ENCODE measurements at places on chromosomes 13 and 19.

DNA sequence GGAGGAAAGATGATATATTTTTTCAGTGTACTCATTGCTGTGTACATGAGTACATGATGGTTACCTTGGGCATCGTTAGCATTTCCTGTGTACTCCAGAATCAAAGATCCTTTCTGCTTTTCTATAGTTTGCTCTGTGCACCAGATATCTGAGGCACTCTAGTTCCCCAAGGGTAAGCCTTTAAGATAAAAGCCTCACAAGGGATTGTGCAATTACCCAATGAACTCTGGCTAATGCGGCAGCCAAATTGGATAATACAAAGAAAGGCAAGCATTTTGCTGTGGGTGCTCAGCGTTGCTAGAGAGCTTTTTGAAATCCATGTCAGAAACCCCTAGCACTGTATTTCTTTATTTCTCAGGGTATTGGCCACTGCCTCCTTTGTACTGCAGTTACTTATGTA, 2.9 kb downstream of the CYSLTR2 start:
- no peak for DNase-seq

DNA sequence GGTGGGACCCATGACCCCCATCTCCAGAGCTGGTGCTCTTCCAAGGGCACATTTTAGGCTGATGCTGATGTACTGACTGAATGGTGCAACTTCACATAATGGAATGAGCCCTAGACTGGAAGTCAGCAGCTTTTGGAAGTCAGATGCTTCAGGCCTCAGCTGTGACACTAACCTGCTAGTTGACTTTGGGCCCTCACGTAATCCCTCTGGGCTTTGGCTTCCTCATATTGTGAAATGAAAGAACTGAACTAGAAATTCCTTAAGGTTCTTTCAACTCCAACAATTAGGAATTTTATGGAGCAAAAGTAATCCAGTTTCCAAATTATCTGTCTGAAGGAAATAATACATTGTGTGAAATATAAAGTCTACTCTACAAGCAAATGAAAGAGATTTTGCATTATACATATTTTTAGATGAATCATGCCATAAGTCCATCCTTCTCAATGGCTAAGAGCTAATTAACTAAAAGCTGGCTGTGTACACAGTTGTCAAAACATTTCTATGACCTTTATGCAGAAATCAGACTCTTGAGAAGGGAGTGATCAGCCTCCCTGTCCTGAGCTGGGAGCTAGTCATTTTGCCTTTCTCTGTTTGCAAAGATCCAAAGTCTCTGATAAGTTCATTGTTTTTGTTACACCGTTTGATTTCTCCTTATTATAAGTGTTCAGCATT, 204.2 kb downstream of the DCLK1 start:
- no peak for DNase-seq

- no peak for DNase-seq
Measured at GRCh38 chr19:14782626-14783409, 4.5 kb upstream of the ADGRE2 start.

GRCh38 chr19:55287361-55288079, 3.7 kb downstream of the BRSK1 start:
- DNase-seq, result no peak

GRCh38 chr13:97573011-97573410, 139.0 kb downstream of the RAP2A start:
- DNase-seq, result no peak

GRCh38 chr13:102399791-102400674, 1.8 kb downstream of the FGF14 start:
- no peak for DNase-seq

- DNase-seq, result no peak
Measured at GRCh38 chr19:45395821-45396617, 8.8 kb downstream of the PPP1R13L start.

- DNase-seq, result no peak
Measured at GRCh38 chr13:114053026-114053425, 79.2 kb upstream of the C13orf46 start.

GRCh38 chr19:49579947-49580263, 451 bp downstream of the NOSIP start:
- no peak for DNase-seq

DNA sequence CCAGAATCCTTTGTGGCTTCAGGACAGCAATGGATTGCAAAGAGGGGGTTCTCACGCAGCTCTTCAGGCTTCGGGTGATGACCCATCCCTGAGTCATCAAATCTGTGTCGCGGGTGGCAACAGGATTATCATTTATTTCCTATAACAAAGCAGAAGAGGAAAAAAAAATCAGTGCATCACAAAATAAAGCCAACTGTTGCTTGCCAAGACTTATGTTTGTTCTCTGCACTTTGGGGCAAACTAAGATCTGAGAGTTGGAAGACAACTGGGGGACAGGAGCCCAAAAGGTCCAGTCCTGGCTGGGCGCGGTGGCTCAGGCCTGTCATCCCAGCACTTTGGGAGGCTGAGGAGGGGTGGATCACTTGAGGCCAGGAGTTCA, 6.4 kb downstream of the GNA15 start:
- no peak for DNase-seq

GRCh38 chr19:17448131-17448967, at the start of gene TMEM221:
Gene TMEM221, minus strand, starts transcription at chr19:17448668. Its CDS starts 206 bp downstream, at chr19:17448462.
- DNase-seq, result peak; percentile 16

DNA sequence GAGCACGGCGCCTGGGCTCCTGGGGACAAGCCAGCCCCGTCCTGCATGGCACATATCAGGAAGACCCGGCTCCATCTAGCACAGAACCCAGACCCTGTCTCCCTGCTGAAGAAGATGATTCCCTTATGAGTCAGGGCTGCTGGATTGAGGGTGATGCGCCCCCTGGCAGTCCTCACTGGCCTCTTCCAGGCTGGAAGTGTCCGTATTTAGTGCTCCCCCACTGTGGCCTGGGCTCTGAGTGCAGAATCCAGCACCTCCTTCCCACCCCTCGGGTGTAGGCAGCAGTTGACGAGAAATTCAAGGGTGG, 14.9 kb downstream of the COMP start:
- DNase-seq, result no peak

GRCh38 chr13:24173795-24174194, 13.3 kb downstream of the SPATA13 start:
- DNase-seq, result no peak

DNA sequence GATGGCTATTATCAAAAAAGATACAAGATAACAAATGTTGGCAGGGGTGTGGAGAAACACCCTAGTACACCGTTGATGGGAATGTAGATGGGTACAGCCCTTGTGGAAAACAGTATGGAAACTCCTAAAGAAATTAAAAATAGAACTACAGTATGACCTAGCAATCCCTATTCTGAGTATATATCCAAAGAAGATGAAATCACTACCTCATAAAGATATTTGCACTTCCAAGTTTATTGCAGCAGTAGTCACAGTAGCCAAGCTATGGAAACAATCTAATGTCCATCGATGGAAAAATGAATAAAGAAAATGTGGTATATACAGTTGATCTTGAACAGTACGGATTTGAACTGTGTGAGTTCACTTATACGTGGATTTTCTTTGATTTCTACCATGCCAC, 28.3 kb downstream of the TDRD3 start:
- DNase-seq, result no peak

DNA sequence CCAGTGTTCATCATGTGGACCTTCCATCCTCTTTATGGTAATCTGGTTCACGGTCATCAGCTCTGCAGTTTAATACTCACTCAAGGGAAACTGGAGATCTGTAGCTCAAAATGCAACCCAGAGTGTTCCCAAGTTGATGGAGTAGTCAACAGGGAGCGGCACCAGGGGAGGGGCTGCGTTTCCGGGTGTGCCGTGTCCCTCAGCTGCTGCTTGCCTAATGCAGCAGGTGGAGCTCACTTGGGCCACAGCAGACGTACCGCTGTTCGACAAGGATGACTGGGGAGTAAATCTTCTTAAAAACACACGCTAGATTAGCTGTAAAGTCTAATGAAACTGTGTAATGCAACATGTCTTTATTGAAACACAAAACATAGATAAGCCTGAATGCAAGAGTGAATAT, 81.1 kb downstream of the TNFSF13B start:
- DNase-seq, result no peak

DNA sequence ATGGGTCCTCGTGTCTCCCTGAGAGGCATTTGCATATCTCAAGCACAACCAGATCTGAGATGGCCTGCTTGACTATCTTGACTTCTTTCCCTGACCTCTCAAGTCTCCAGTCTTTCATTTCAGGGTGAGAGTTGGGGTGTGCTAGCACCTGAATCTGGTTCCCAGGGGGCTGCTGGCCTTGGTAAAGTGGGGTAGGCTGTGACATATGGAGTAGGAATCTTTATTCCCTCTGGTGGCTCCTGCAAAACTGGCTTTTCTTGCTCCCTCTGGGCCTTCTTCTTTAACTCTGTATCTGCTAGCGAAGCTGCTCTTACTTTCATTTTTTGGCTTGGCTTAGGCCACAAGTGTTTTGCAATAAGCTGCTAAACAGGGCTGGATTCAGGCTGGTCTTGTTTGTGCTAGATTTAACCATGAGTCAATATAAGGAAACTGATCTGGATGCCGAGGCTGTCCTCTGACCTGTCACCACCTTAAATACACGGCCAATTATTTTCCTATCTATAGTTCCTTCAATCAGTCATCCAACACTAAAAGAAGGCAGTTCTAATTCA, 42.3 kb downstream of the ZNF493 start:
- no peak for DNase-seq

GRCh38 chr13:46213242-46213641, 1.5 kb downstream of the LRRC63 start:
- no peak for DNase-seq

DNA sequence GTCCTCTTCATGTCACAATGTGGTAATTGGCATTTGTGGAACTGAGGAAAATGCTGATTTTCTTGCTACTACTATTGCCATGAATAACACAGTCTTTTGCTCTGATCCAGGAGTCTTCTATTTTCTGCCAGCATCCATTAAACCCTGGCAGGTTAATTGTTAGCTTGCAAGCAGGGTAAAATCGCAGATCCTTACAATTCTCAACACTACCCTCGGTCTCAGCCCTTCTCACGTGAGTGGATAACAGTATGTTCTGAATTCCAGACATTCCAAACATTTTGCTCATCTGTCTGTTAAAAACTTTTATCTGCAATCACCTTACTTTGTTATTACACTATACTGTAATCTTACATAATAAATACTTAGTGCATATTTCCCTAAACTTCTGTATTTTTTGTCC, 251.3 kb upstream of the ATXN8OS start:
- no peak for DNase-seq

DNA sequence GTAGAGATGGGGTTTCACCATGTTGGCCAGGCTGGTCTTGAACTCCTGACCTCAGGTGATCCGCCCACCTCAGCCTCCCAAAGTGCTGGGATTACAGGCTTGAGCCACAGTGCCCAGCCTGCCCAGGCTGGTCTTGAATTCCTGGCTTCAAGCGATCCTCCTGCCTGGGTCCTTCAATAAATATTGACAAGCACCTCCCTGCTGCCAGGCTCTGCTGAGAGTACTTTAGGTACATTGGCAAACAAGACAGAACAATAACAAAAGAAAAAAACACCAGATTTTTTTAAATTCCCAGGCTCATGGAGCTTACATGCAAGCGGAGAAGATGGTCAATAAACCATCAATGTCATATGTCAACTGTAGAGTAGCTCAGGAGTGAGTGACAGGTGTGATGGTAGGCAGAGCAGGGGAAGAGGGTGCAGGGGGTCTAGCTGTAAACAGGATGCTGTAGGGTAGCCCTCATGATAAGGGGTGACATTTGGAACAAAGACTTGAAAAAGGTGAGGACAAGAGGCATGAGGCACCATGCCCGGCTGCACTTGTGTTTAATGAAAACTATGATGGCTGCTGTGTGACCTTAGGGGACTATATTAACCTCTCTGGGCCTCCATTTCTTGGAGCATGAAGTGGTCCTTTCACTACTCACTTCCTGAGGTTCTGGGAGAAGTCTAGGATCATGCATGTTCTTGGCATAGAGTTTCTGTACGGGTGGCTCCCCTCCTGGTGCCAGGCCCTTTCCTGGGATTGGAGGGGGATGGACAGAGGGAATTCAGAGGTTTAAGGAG, 19.6 kb downstream of the SULT2B1 start:
- no peak for DNase-seq

- no peak for DNase-seq
Measured at GRCh38 chr13:93254775-93255174, 28.2 kb downstream of the GPC6 start.

DNA sequence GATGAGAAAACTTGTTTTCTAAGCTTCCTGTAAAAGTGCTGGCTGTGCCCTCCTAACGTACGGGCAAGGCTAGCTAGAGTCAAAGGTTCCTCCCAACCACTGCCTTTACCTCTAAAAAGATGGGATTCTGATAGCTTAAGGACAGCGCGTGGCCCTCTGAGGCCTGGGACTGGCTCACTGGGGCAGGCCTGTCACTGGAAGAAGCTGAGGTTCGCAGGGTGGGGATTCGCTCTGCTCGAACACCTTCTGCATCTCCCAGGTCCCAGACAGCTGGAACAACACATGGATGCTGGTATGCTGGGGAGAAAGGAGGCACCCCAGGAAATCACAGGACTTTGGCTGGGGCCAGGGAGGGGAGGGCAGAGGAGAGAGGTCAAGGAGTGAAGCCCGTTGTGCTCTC, 53.1 kb downstream of the CRYL1 start:
- no peak for DNase-seq

DNA sequence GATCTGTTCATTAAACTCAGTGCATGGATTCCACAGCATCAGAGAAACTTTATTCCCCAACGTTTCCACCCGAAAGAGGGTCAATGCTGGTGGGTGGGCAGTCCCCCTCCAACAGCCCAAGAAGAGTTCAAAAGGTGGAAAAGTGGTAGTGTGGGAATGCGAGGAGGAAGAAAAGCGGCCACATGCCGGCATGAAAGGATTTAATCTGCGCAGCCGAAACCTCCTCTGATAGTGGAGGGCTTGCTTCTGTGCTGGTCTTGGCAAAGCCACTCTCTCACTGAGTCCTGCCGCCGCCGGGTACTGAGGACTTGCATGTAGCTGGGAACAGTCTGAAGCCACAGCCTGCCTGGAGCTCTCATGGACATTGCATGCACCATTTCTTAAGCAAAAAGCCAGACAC, 136.2 kb upstream of the ZNF536 start:
- DNase-seq, result no peak

- DNase-seq, result no peak
Measured at GRCh38 chr19:48513289-48514122, 1.9 kb upstream of the LMTK3 start.

- DNase-seq, result no peak
Measured at GRCh38 chr13:113620036-113620796, 35.7 kb downstream of the TFDP1 start.

GRCh38 chr19:17953316-17953801, 13.5 kb upstream of the KCNN1 start:
- DNase-seq, result no peak

GRCh38 chr13:99809926-99810325, 161.6 kb downstream of the ZIC5 start:
- DNase-seq, result no peak

DNA sequence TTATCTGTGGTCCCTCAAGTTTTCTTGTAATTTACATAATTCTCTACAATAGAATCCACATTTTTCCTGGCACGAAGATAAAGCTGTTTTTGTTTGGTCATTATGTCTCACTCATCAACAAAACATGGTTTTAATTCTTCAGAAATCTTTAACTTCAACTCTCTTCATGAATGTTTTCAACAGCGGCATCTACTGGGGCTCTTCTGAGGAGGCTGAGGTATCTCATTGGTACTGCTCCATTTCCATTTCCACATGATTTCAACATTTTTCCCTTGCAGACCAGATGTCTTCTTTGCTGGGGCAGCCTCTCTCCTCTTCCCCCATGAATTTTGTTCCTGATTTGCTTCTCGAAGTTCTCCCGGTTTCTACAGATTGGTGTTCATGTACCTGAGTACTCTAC, 5.8 kb upstream of the KBTBD7 start:
- no peak for DNase-seq
